AG09309 (cell line): ENCODE measurements at places on chromosomes 13 and 19.
A peak's percentile ranks its signal among the peaks of the same experiment; 100 is the strongest.

DNA sequence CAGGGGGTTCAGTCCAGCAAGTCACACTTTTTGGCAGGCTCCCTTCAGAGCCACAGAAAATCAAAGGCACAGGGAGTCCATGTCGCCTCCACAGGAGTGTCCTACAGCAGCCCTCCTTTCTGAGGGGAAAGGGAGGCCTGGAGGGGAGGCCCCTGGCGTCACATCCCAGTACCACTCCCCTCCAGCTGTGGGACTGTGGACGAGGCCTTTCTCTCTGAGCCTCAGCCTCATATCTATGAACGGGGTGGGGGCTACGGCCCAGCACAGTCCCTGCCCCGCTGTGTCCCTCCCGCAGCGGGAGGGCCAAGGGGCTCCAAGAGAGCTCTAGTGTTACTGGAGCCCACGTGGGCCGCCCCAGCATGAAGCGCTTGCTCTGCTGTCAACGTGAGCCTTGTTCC is 23.8 kb downstream of the PEPD start:
- DNase-seq, result no peak

DNA sequence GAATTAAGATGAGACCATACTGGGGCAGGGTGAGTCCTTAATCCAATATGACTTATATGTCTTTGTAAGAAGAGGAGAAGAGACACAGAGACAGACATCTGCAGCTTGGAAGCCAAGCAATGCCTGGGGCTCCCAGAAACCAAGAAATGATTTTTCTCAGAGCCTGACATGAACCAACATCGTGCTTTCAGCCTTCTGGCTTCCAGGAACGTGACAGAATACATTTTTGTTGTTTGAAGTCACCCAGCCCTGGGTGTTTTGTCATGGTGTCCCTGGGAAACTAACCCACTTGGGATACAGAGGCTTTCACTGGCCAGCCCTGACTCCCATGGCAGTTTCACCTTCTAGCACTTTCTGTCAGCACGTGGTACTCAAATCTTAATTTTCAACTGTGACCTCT is 95.3 kb upstream of the SLC10A2 start:
- DNase-seq, result no peak

GRCh38 chr19:14433554-14434501 is 722 bp downstream of the PKN1 start:
- DNase-seq, result no peak

- no peak for DNase-seq
Measured at GRCh38 chr13:71877256-71877653, 10.3 kb upstream of the DACH1 start.

GRCh38 chr19:5132206-5132560 is 163.3 kb downstream of the KDM4B start:
- DNase-seq, result no peak

GRCh38 chr13:51590231-51590970 is 6.1 kb downstream of the WDFY2 start:
- no peak for DNase-seq

DNA sequence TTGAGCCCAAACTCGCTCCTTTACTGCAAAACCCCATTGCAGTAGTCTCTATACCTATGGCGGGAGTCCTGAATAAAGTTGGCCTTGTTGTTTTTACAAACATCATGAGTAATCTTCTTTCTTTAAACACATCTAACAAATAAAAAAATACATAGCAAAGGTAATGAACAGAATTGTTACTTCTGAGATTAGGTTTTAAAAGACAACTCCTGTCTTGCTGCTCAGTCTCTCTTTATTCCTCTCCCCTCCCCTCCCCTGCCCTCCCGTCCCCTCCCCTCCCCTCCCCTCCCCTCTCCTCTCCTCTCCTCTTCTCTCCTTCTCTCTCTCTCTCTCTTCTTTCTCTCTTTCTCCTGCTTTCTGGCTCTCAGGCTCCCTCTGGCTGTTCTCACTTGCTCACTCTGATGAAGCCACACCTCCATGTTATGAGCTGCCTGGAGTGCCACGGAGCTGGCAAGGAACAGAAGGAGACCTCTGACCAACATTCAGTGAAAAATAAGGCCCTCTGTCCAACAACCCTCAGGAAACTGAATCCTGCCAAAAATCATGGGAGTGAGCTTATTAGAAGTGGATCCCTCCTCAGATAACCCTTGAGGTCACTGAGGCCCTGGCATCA is 300.7 kb upstream of the MIR17HG start:
- DNase-seq, result no peak

DNA sequence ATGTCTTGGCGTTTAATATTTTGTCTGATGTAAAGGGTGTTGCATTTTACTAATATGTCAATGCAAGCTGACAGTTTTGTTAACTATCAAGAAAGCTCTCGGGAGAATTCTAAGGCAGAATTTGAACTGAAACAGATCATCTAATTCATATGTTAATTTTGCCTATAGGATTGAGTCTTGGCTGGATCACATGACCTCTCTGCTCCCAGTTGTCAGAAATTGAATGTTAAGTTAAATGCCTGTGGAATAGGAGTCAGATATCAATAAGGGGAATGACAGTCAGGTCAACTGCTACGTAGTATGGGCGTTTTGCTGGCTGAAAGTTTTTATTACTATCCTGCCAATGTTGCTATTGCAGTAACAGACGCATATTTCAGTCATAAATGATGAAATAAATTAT is 358.5 kb downstream of the MYO16 start:
- DNase-seq, result no peak

DNA sequence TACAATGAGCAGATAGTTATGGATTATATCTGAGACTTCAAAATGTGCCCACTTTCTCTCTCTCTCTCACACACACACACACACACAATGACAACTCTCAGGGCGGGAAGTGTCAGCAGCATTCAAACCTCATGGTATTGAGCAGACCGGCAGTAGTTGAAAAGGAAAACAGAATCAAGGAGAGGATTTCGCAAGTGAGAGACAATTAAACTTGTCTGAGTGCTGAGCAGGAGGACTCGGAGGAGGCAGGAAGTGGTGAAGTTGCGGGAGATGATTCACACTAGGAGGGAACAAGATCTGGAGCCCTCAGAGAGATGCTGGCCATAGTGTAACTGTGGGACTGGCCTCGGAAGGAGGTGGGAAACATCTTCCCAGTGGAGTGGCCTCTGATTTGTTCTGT is 353.1 kb downstream of the EFNB2 start:
- peak; percentile 77 for DNase-seq

DNA sequence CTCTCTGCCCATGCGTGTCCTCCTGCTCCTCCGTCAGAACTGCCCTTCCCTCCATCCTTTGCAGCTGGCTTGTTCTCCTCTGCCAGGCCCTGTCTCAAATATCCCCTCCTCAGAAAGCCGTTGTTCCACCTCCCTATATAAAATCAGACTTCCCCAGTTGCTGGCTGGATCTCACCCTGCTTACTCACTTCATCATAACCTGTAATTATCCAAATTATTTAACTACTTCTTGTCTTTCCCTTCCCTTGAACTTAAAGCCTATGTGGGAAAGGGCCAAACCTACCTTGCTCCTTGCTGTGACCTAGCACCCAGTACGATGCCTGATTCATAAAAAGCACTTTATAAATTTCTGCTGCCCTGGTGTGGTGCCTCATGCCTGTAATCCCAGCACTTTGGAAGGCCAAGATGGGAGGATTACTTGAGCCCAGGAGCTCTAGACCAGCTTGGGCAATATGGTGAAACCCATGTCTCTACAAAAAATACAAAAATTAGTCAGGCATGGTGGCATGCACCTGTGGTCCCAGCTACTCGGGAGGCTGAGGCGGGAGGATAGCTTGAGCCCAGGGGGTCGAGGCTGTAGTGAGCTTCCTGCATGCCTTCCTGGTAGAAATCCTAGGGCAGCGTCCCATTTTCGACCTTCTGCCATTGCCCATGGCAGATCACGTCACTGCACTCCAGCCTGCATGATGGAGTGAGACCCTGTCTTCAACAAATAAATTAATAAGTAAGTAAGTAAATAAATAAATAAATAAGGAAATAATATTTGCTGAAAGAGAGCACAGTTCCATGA is 39.5 kb upstream of the ZNF536 start:
- DNase-seq, result no peak

DNA sequence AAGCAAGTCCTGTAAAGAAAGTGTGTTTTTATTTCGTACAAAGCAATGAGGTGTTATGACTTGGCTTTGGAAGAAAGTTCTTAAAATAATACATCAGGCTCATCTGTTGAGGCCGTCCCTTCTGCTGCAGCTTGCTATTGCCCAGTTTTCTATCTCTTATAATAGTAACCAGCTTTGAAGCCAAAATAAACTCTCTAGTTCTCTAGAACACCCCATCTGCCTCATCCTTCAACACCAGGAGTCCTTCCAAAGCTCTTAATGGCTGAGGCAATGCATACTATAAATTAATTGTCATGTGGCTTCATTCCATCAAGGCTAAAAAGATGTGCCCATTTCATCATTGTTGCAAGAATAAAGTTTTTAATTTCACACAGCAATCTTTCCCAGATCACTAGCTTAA is 49.4 kb upstream of the IPO5 start:
- DNase-seq, result no peak

- no peak for DNase-seq
Measured at GRCh38 chr13:48634636-48635035, 19.1 kb upstream of the CYSLTR2 start.

GRCh38 chr19:40305403-40305802 is 20.3 kb upstream of the AKT2 start:
- peak; percentile 72 for DNase-seq

DNA sequence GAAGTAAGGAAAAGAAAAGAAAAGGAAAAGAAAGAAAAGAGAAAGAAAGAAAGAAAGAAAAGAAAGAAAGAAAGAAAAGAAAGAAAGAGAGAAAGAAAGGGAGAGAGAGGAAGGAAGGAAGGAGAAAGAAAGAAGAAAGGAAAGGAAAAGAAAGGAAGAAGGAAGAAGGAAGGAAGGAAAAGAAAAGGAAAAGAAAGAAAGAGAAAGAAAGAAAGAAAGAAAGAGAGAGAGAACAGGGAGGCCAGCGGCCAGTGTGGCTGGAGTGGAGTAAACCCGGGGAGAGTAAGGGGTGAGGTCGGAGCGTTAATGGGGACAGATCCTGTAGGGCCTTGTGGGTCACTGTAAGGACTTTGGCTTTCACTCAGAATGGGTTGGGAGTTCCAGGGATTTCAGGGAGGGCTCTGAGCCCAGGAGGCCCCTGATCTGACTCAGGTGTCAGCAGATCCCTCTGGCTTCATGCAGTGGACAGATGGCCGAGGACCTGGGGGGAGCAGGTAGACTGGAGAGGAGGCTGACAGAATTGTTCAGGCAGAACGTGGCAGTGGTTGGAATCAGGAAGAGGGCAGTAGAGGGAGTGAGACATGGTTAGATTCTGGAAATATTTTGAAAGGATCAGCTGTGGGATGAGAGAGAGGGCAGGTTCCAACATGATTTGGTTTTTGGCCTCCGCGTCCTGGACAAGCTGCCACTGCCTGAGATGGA is 19.8 kb upstream of the FXYD3 start:
- no peak for DNase-seq

DNA sequence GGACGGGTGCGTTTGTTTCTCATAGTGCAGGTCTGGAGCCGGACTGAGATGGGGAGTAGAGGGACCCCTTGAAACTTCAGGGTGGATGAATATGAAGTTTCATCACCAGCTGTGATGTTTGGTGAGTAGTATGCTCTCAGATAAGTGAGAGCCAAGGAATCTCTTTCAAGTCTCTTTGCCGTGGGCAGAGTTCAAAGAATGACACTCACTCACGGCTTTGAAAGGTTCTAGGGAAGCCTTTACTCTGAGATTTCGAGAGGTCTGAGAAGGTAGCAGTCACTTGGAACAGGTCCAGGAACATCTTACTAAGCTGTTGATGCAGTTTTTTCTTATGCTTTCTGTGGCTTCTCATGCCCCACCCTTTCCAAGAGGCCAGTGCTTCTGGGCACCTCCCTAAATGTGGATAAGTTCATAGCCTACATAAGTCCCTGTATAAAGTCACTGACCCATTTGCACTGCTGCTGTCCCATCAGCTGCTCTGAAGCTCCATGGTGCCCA is at the start of gene IGFL2:
Gene IGFL2 (plus strand): TSS at position 448 of the 498 bp plus-strand sequence. CDS start 41 bp downstream, at position 489.
- DNase-seq, result no peak

- DNase-seq, result no peak
Measured at GRCh38 chr13:107457686-107458085, 757.6 kb downstream of the LIG4 start.
